Skin of body (tissue), 3 donors: ENCODE measurements at places on chromosomes 4 and X.

GRCh38 chr4:13950491-13950890 lies 323.0 kb upstream of the BOD1L1 start:
- DNase-seq = no peak

DNA sequence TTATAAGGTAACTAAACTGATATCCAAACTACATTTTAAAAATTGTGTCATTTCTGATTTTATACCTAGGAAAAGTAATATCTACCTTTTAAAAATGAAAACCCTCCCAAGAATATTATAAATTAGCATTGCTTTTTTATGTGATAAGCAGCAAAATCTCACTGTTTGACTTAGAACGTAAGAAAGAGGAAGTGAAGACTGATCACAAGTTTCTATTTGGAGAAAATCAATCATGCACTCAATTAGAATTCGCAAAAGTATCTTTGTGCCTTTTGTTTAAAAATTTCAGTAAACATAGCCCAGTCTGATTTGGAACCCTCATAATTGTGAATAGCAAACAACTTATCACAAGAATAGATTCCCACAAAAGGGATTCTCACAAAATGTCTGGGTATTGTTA lies 142.7 kb downstream of the TENM3 start:
- no peak for DNase-seq

DNA sequence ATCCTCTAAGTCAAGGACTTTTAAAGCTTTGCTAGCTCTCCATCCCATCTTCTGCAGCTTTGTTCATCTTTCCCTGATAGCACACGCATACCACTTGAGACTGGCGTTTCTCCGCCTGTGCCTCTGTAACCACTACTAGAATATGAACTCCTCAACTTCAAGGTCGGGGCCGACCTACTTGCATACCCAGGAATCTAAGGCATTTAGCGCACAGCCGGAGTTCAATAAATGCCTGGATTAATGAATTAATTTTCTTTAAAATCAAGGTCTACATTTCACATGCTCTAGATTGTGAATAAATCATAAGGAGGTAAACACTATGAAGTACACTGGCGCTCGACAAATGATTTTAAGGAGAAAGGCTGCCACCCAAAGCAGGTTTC lies 89.3 kb downstream of the HNRNPD start:
- no peak for DNase-seq

DNA sequence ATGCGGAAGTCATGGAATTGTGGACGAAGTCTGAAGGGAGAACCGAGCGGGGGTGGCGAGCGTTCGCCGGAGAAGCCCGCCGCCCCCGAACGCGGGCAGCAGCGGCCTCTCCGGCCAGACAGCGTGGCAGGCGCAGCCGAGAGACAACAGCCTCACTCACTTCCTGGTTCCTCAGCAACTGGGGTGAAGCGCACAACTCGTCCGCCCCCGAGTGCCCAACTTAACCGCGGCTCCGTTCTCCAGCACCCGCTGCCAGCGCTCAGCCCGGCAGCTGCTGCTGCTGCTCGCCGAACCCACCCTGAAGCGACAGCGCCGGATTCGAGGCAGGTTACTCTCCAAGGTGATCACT lies 68.0 kb downstream of the NOCT start:
- peak; percentile 65 for DNase-seq

DNA sequence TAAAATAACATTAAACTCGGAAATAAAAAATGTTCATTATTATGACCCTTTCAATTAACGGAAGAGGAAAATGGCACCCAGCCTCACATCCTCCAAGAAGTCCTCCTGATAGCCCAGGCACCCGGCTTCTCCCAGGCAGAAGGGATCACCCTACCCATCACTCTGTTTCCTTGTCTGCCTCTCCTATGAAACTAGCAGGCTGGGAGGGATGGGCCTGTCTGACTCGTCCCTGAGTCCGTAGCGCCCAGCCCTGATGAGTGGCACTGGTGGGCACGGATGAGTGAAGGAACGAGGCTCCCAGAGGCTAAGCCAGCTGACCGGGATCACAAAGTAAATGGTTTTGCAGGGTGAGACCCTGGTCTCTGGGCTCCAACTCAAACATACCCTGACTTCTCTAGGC lies 28.6 kb upstream of the KIAA0232 start:
- DNase-seq = no peak

GRCh38 chr4:183770906-183771305 lies 111.8 kb downstream of the TRAPPC11 start:
- DNase-seq = no peak

- DNase-seq = peak; percentile 78
Measured at GRCh38 chr4:92265021-92265420, 38.7 kb upstream of the GRID2 start.

- DNase-seq = peak; percentile 43
Measured at GRCh38 chr4:86497980-86498862, 95.9 kb upstream of the PTPN13 start.

GRCh38 chrX:124796989-124797388 lies 450.6 kb downstream of the SH2D1A start:
- DNase-seq = no peak

DNA sequence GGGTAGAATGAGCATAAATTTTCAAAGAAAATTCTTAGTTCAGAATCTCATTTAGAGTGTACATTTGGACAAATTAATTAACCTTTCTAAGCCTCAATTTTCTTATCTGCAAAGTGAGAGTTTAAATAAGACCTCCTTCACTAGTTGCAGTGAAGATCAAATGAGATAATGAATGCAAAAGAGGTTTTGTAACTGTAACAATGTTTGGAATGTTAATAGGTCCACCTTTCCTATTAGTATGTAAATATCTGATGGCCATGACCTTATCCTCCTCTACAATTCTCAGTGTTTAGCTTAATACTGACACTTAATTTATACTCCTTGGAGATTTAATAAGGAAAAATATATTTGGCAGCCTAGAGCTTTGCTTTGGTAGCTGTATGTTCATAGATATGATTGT lies 138.8 kb downstream of the GABRG1 start:
- no peak for DNase-seq

DNA sequence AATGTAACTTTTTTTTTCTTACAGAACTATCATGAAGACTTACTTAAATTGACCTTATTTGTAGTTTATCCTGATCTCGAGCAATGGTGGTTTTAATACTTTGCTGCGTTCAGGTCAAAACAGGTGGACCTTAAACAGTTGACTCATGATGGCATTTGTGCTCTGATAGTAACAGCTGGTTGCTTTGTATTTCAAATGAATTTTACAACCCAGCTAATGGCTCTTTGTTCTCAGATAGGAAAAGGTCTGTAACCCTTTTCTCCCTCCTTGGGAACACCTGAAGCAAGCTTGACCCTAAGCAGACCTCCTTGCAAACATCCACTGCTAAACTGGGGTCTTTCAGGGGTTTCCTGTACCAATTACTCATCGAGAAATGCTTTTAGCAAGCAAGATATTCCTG lies 79.2 kb downstream of the F11 start:
- no peak for DNase-seq

DNA sequence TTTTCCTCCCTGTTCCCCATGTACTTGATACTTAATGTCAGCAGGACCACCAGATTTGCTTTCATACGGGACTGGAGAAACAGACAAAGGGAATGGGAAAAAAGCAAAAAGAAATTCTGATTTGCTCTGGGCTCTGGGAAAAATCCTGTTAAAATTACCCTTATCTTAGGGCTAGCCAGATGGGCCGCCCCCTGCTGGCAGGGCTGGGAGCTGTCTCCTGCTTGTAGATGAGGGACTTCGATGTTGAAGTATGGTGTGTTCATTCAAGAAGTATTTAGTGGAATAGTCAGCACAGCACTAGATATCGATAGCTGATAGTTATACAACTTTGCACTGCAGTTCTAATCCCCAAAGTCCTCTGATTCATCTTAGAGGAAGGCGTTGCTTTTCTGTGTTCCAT lies 45.8 kb downstream of the BCORL1 start:
- no peak for DNase-seq

- DNase-seq = no peak
Measured at GRCh38 chr4:108377021-108377420, 208.3 kb upstream of the LEF1 start.

DNA sequence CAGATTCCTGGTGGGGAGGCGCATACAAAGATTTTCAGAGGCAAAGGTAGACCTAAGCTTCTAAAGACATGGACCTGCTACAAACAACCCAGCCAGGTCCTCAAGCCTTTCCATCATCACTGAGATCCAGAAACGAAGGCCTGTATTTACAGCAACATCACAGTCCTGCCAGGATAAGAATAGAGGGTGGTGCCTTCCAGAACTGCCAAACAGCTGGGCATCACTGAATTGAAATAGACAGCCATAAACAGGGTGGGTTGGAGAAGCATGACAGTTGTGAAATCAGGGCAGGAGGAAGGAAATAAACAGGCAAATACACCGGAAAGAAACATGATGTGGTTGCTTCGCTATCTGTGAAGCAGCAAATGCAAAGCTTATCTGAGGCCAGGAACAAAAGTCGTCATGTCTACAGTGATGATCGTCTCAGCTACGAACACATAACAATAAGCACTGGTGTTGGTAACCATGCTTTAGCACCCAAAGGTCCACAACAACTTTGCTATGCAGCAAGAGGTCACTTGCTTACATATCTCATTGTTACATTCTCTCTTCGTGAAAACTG lies 6.7 kb upstream of the TMEM154 start:
- no peak for DNase-seq

- DNase-seq = no peak
Measured at GRCh38 chr4:34293459-34293858, 1950.9 kb downstream of the ARAP2 start.

DNA sequence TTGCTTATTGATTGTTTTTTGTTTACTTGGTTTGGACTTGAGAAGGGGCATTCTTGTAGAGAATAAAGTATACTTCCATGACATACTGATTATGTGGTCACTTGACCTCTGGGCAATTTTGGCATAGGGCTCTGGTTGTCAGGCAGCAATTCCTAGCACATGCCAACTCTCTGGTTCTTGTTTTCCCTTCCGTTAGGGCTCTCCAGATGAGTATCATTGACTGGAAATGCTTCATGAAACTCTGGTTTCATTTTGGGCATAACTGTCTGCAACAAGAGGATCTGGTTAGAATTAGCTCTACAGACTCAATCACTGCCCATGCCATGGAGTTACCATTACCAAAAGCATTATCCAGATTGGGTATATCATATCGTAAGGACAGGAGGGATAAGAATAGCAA lies 1057.9 kb downstream of the FAT4 start:
- no peak for DNase-seq

- no peak for DNase-seq
Measured at GRCh38 chr4:167987285-167987684, 105.1 kb upstream of the ANXA10 start.

GRCh38 chr4:6926081-6926480 lies 16.5 kb downstream of the TBC1D14 start:
- DNase-seq = no peak

DNA sequence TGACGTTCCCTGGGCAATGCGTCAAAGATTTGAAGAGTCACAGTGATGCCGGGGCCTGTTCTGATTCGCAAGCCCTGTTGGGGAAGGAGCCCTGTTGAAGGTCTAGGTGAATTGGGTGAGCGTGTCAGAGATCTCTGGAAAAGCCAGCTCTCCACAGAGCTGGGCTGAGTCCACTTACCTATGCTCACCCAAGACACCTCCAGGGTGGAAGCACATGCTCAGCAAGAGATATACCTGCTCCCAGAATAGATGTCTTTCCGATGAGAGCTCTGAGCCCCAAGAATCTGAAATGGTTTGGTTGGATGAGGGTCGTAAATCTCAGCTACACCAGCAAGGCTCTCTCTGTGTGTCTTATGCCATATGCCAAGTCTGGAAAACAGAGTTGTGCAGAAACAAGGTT lies 1.7 kb downstream of the GABRQ start:
- DNase-seq = no peak

DNA sequence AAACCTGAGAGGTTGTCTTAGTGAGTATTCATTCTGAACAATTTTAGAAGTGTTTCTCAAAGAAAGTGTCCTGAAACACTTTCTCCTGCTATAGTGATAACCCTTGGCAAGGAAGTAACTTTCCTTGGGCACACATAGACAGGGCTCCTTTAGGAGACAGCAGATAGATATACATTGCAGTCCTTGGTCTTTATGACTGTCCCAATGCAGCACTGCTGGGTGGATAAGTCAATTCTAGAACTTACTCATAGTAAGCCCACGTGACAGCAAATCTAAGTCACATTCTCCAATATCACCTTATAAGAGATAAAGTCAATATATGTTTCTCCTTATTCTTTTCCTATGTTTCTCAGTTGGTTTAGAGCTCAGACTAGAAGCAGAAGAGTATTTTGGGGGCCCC lies 46.7 kb downstream of the GPRASP3 start:
- DNase-seq = no peak

DNA sequence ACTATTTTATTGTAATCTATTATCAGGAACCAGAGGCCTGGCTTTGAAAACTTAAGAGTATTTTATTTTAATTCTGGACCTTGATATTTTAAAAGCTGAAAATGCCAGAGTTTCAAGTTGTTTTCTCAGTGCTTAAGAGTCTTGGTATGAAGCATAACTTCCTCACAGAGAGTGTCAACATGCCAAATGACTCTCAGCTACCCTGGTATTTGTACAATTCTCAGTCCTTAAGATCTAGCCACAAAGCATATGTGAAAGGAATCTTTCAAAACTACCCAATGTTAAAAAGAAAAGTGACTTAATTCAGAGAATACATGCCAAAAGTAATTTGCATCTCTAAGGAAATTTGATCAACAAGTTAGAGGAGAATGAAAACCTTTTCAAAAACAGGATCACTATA lies 171.9 kb downstream of the DKK2 start:
- peak; percentile 96 for DNase-seq

DNA sequence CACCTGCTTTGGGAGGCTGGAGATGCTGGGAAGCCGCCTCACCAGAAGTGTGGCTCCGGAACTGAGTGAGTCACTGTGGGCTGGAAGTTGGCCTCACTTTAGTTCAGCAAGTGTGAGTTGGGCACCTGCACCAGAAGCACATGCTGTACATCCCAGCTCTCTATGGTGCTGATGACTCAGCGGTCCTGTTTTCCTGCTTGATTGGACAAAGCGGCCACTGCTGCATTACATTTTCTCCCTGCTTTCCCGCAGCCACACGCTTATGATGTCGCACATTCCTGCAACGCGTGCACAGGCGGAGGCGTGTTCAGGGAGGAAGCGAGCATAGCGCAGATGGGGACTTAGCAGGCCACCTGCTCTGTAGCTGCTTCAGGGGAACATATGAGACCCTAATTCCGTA lies 26.7 kb upstream of the CLDN34 start:
- DNase-seq = no peak

GRCh38 chrX:148572337-148572736 lies 71.9 kb downstream of the AFF2 start:
- DNase-seq = no peak

GRCh38 chr4:152951348-152951747 lies 15.2 kb downstream of the FHDC1 start:
- no peak for DNase-seq

DNA sequence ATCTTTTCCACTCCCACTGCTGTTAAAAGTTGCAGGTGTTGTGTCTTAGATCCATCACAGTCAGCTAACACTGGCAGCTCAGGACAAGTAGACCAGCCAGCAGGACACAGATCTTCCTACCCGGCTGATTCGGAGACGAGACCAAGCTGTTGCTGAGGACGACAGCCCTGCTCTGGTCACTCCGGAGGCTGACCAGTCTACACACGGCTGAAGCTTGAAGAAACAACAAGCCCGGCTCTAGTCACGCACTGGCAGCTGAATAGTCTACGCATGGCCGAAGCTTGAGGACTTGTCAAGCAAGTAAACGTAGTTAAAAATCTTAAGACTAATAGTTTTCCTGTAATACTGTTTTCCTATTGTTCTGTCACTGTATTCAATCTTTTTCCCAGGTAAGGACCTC lies 1.8 kb downstream of the ACOX3 start:
- DNase-seq = no peak

GRCh38 chr4:47579235-47579634 lies 94.2 kb downstream of the ATP10D start:
- no peak for DNase-seq

GRCh38 chrX:65750674-65751469 lies 83.4 kb downstream of the MSN start:
- no peak for DNase-seq

- no peak for DNase-seq
Measured at GRCh38 chr4:38647101-38647819, 16.7 kb upstream of the KLF3 start.
